Hippocampal formation (tissue), 2 donors: ENCODE measurements at places on chromosomes 11 and 22.

DNA sequence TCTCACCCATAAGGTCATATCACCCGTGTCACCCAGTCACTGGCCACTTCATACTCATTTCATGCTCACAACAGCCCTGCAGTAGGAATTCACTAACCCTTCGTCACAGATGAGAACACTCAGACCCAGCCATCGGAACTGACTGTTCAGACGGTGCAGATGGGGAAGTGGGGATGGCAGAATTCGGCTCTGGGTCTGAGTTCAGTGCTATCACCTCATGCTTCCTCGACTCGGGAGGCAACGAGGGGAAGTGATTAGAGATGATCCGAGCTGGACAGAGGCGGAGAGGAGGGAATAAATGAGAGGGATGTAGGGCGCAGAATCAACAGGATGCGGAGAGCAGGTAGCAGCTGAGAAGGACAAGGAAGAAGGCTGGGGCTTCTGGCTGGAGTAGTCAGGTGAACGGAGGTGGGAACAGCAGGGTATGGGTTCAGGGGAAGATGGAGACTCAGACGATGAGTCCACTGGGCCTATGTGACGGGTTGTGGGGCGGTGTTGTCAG, 4.7 kb downstream of the B3GNT6 start:
- no peak for DNase-seq

- DNase-seq: no peak
These were observed 20.1 kb upstream of the FADD start for GRCh38 chr11:70183032-70183431.

DNA sequence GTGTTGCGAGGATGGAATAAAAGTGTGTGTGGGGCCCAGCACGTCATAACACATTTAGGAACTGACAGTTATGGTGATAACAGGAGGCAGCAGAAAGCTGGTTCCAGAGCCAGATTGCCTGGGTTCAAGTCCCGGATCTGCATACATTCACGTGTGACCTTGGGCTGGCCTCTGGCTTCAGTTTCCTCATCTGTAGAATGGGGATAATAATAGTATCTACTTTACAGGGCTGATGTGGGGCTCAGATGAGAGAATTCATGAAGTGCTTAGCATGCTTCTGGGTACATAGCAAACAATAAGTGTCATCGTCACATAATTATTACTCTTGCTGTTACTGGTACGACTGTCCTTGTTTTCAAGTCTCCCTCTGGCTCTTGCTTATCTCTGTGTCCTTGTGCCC, 97.3 kb downstream of the KIAA1671 start:
- no peak for DNase-seq

DNA sequence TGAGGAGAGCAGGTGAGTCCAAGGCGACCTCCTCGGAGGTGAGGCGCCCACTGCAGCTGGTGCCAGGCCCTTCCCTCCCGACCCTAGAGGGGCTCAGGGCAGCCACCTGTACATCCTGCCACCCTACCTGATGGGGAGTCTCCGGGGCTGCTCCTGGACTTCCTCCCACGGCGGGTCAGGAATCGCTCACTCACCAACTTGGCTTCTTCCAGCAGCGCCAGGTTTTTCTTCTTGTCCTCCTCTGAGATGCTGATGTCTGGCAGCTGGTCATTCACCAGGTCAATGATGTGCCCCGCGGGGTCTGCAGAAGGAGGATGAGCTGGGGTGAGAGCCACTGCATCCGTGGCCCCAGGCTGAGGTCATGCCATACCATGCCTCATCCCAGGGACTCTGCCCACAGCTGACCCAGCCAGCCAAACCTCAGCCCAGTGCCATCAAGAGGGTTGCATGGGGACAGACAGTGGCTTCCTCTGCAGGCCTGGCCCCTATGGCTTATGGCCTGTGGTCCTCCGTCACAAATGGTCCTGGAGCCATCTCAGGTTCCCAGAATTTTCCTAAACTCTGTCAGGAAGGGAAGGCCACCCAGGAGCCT, 61.0 kb upstream of the LYVE1 start:
- no peak for DNase-seq

GRCh38 chr22:25564320-25564978, at the start of gene GRK3:
GRK3 (plus strand) TSS chr22:25564675; CDS start chr22:25565041, 366 bp downstream.
- no peak for DNase-seq

- DNase-seq: no peak
These were observed 34.5 kb upstream of the PARVG start for GRCh38 chr22:44146088-44146861.

DNA sequence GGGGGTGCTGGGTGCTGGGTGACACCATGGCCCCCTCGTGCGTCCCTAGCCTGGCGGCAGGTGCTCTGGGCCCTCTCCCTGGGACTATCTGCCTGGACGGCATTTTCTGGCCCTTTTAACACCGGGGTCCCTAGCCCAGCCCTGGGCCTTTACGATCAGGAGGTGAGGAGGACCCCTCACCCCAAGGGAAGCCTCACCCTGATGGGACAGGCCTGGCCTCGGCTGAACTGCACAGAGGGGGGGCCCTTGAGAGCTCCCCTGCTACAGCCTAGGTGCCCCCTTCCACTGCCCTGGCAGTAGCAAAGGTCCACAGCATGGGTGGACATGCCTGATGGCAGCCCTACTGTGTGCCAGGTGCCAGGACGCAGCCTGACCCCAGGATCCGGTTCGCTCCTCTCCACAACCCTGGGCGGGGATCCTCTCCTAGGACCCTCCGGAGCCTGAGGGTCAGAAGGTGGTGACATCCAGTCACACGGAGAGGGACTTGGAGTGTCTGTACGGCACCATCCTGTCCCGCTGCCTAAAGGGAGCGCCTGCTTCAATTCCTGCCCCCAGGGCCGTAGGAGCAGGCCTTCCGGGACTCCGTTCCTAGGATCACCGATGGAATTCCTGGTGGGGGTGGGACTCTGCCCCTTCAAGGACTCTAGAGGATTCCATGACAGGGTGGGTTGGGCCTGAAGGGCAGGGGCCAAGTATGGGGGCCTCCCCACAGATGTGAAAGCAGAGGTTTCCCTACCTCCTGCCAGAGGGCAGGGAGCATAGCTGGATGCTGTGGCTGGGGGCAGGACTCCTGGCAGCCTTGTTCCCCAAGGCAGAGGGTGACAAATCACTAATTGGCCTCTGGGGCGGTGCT, 33.0 kb upstream of the TH start:
- no peak for DNase-seq

GRCh38 chr22:45868571-45869339, 108.2 kb downstream of the WNT7B start:
- DNase-seq: no peak

GRCh38 chr11:67276781-67277230, 10.5 kb downstream of the GRK2 start:
- no peak for DNase-seq

DNA sequence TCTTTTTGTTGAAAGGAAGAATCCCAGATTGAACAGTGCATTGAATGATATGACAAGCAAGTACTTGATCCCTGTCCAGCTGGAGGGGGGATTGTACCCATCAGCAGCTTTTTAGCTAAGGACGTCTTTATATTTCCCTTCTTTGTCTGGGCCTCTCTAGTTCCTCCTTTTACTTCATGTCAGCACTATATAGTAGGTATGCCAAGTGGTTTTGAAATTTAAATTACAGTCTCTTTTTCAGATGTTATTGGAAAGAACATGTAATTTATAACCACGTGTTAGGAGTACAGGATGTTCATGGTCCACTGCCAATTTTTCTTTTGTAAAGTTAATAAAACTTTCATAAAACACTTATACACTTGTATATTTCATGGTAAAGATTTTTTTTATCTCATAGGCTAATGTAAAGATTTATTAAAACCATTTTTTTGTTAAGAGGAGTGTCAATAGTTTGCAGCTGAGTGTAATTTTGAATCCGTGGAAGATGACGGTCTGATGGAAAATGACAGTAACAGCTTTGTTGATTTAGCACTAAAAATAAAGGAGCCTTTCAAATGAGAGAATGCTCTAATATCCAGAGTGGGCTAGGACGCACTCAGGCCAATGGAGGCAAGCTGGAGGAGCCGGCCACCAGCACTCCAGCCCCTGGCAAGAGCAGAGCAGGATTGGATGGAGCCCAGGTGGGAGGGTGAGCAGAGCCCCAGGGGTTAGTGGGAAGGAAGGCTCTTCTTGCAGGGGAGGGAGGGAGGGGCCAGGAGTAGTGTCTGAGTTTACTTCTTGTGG, 488.3 kb downstream of the INSC start:
- no peak for DNase-seq

GRCh38 chr11:36929401-36929800, 331.4 kb upstream of the RAG2 start:
- DNase-seq: peak; percentile 31

- DNase-seq: no peak
These were observed 11.5 kb downstream of the ZDHHC5 start for GRCh38 chr11:57679396-57679795.
